ENCODE measurements at places on chromosomes 3 and 15. TPM values are rescaled to one million over a fixed set of nuclear protein-coding genes. Genes with fewer than 3 reads are reported as not detected.

CLDN18 gene
- total RNA-seq: not detected

DCP1A gene
- total RNA-seq: 5.0 TPM

CCDC9B gene
- 12.1 TPM for total RNA-seq

BBX gene
- total RNA-seq: 49.5 TPM

PLSCR2 gene
- not detected for total RNA-seq

CFAP92 gene
- total RNA-seq: 0.51 TPM

CAND2 gene
- total RNA-seq: 0.77 TPM

TRIM59 gene
- 5.8 TPM for total RNA-seq

RPN1 gene
- 506 TPM for total RNA-seq

GOLGA8Q gene
- 2.2 TPM for total RNA-seq

CPEB1 gene
- total RNA-seq: under 0.01 TPM

MITF gene
- 2.3 TPM for total RNA-seq

KIF15 gene
- 0.53 TPM for total RNA-seq

CD86 gene
- not detected for total RNA-seq

BNC1 gene
- 74.2 TPM for total RNA-seq

DUOXA2 gene
- total RNA-seq: not detected

FGF7 gene
- total RNA-seq: 0.13 TPM

CYP1A1 gene
- total RNA-seq: 0.26 TPM

PLXNA1 gene
- total RNA-seq: 42.1 TPM

LIPH gene
- 5.6 TPM for total RNA-seq

ZNF80 gene
- not detected for total RNA-seq

FSIP1 gene
- 28.8 TPM for total RNA-seq

FBXO22 gene
- 59.8 TPM for total RNA-seq

TNFAIP8L3 gene
- 5.0 TPM for total RNA-seq
